Lung microvascular endothelial cell (primary cell): ENCODE measurements at places on chromosomes 6 and 20. TPM values are rescaled to one million over a fixed set of nuclear protein-coding genes. Genes with fewer than 3 reads are reported as not detected.
A peak's percentile ranks its signal among the peaks of the same experiment; 100 is the strongest.

RAB44 gene
- not detected in 2 replicates for total RNA-seq

MCHR2 gene
- total RNA-seq, result not detected in 2 replicates

DNAAF9 gene
- total RNA-seq, result 9.6 and 12.9 TPM in 2 replicates

ARHGAP40 gene
- total RNA-seq, result not detected in 2 replicates

CCM2L gene
- total RNA-seq, result 16.3 and 24.2 TPM in 2 replicates

UBD gene
- 29.2 and 39.0 TPM in 2 replicates for total RNA-seq

- peak; percentile 2 for DNase-seq
Measured at GRCh38 chr6:54737247-54737646, 109.3 kb upstream of the FAM83B start.

GRCh38 chr6:108117427-108118358 lies 43.2 kb upstream of the OSTM1 start:
- peak; percentile 44 for DNase-seq

- DNase-seq, result no peak
Measured at GRCh38 chr6:168596344-168596743, 155.4 kb downstream of the SMOC2 start.

GRCh38 chr20:37356387-37356786 lies 10.4 kb downstream of the SRC start:
- no peak for DNase-seq

DNA sequence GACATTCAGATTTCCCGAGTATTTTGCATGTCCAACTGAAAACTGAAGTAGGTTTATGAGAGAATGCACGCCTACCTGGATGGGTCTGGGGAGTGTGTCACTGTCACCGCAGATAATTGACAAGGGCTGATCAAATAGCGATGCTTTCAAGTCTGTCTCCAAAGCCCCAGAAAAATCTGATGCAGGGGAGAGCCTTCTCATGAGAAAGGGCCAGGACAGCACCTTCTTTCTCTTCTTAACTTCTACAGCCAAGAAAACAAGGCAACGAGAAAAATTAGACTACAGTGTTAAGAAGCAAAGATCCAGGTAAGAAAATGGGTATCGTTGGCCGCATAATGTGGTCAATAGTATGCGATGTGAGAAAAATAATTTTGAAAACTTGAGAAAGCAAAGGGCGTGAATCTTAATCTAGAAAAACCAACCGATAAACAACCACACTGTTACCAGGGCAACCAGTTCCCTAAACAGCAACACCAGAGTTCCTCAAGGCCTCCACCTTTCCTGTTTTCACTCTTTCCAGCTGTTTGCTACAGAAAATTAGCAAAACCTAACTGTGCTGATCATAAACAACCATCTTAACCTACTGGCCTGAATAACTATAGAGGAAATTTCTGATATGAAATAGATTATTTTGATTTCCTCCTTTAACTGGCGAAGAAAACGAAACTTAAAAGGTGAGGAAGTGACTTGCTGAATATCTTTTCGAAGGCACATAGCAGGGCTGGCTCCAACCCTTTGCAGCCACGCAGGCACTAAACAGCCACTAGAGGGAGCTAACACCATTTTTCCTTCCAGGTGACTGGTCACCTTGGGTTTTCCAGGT lies 2.6 kb downstream of the TAGAP start:
- peak; percentile 61 for DNase-seq

- DNase-seq, result no peak
Measured at GRCh38 chr6:170176136-170176897, 114.6 kb downstream of the DLL1 start.

DNA sequence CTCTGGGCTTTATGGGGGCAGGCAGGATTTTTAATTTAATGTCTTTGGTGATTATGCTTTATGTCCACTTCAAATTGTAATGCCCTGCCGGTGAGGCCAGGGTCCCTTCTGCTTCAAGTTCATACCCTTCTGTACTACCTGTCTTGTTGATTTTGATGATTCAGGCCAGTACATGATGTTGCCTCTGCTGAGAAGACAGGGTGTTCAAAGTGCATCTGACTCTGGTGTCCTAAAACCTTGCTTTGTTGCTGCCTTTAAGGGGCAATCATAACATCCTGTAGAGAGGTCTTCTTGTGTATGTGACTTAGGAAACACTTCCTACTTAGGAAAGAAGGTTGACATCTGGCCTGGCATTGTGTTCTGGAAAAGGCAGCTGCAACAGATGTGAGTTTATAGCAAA lies 113.2 kb downstream of the TMEM170B start:
- DNase-seq, result peak; percentile 62

GRCh38 chr6:25312703-25313102 lies 33.5 kb downstream of the CARMIL1 start:
- peak; percentile 8 for DNase-seq

DNA sequence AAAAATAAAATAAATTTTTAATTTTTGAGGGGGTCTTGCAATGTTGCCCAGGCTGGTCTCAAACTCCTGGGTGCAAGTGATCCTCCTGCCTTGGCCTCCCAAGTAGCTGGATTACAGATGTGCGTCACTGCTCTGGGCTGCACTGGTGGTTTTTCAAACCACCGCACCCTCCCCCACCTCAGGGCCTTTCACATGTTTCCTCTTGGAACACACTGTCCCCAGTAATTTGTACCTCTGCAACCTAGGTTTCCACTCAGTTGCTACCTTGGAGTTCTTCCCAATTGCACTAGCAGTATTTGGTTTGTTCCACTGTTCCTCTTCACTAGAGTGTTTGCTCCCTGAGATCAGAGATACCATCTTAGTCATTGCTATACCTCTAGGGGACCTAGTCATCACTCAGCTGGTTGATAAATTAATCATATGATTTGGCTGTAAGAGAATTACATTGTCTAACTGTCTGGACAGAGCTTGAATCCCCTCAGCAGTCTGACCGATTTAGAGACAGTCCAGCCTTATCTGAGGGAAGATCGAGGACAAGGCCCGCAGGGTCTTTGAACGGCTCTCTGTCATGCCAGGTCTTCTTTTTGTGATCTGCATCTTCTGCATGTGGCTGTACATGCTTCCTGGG lies 32.0 kb downstream of the CEP43 start:
- DNase-seq, result no peak

DNA sequence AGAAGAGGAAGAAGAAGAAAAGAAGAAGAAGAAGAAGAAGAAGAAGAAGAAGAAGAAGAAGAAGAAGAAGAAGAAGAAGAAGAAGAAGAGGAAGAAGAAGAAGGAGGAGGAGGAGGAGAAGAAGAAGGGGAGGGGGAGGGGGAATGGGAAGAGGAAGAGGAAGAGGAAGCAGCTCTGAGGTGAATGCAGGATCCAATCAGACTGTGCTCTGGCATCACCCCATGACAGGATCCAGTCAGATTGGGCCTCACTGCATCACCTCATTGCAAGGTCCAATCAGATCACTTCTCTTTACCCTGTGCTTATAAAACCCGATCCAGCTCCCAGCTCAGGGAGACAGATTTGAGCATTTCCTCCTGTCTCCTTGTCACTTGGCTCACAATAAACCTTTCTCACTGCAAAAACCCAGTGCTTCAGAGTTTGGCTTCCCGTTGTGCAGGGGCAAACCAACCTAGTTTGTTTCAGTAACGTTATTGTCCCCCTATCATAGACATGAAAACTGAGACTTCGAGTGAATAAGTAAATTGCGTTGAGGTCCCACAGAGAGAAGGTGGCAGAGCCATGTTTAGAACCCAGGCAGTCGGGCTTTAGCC lies 28.6 kb upstream of the YWHAB start:
- DNase-seq, result no peak
